Right kidney (tissue), 9 donors: ENCODE measurements at places on chromosomes 2 and 18.

DNA sequence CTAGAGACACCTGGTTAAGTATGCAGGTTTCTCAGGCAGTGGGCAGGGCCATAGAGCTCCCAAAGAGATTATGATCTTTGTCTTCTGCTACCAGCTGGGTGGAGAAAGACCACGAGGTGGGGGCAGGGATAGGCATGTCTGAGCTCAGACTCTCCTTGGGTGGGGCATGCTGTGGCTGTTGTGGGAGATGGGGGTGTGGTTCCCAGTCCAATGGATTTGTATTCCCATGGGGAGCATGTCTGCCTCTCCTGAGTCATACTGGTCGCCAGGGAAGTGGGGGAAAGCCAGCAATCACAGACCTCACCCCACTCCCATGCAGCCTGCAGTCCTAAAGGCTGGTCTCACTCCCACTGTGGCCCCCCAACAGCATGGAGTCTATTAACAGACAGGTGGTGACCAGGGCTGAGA lies 31.4 kb upstream of the RHOB start:
- DNase-seq: no peak

GRCh38 chr2:160356485-160356884 lies 137.1 kb downstream of the RBMS1 start:
- DNase-seq: no peak

DNA sequence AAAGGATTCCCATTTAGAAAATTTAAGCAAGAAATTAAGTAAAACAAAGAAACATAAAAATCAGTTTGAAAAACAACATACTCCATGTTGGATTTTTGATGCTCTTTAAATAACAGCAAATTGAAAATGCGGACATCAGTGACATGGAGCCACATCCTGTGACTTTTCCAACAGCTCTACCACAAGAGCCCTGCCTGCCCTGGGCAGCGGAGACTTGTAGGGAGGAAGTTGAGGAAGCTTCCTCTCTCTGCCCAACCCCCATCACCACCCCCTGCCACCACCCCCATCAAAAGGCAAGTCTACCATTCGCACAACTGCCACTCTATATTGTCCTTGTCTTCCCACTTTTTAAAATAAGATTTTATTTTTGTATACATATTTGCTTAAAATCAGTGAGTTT lies 32.8 kb upstream of the DAPL1 start:
- no peak for DNase-seq

DNA sequence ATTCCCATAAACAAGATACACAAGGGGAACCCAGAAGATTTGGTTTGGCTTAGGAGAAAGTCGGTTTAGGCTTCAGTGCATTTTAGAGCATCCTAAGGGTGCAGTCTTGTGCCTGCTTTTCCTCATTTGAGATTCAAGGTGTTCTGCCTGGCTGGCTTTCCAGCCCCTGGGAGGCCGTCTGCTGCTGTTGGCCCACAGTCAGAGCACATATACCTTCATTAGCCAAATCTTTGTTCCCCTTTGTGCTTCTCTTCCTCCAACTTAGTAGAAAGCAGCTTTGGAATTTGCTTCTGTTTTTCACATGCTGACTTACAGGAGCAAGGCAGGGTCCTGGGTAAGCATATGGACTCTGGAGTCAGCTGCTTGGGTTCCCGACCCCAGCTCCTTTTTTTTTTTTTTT lies 477.1 kb upstream of the TCF4 start:
- DNase-seq: no peak

GRCh38 chr2:30380824-30381223 lies 66.2 kb upstream of the LCLAT1 start:
- no peak for DNase-seq

DNA sequence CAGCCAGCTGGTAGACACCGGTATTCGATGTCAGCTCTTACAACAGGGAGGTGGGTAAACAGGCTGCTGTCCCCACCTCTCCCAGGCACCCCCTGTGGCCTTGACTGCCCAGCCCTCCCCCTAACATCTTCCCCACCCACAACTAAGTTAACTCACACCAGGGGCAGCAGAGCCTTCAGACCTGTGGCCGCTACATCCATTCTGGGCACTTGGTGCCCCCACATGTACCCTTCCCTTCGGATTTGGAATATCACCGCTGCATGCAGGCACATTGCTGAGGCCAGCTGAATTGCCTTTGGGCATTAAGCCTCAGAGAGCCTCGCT lies 130.3 kb downstream of the MYCN start:
- no peak for DNase-seq
